Natural killer cell treated with Interleukin-12 subunit alpha and Interleukin-12 subunit beta and Interleukin-15 and Interleukin-18, amount 100 ng/mL, for 72 hours (primary cell): ENCODE measurements at places on chromosomes 5 and 9.

DNA sequence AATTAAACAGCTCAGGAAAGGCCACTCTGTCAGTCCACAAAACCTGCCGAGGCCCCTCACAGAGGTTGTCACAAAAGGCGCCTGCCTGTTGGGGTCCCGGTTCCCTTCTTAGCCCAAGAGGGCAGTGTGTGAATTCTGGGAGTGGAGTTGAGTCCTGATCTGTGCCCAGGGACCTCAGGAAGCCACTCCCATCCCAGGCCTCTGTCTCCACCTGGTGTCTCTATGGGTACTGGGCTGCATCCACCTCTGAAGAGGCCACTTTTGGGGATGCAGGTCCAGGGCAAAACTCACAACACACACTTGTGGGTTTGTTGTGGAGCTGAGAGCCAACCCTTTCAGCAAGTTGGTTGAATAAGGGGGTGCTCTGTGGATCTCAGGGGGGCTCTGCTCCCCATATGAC, 74.3 kb upstream of the STXBP1 start:
- no peak for DNase-seq

DNA sequence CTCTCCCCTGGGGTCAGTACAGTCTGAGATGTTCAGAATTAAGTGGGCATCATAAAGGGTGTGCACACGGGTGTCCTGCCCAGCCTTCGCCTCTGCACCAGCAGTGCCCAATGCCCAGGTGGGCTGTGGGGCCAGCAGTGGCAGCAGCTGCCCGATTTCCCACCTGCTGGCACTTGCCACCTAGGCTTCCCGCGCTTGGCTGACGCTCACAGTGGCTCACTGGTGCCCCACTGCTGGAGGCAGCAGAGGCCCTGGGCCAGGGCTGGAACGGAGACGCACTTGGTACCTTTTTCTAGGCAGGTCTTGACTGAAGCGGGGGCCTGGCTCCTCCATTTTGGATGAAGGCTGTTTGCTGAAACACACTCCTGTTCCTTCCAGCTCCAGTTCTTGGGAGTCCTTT, 17.0 kb downstream of the MRNIP start:
- DNase-seq: no peak

- no peak for DNase-seq
These were observed 31.4 kb downstream of the ZCCHC7 start for GRCh38 chr9:37151812-37152211.

- DNase-seq: no peak
These were observed 24.6 kb downstream of the HSDL2 start for GRCh38 chr9:112404508-112404932.

DNA sequence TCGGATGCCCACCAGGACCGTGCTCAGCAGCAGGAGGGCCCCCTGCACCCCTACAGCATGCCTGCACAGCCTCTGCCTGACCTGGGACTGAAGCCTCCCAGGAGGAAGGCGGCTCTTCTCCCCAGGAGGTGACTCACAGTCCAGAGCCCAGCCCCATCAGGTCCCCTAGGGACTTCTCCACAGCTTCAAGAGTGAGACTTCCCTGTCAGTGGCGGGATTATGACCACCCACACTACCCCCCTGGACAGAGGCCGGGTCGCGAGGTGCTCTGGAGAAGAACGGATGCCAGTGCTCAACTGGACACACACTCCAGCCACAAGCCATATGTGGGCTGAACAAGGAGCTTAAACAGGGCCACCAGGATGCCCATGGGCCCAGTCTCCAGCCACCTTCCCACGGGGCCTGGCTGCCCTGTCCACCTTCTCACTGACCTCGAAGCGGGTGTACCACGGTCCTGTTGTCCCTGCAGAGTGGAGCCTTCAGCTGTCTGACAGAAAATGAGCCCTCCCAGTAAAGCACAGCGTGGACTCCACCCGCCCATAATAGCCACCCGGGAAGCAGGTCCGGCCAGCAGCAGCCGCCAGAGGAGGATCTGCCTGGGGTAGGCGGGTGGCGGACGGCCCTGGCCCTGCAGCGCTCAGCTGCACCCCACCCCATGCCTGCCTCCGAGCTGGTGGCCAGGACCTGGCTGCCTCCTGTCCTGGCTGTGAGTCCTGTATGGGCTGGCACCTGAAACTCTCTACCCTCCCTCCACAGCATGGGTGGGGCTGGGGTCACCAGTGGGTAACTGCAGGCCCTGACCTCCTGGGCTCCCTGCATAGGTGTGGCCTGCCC, 54.7 kb downstream of the SEMA4D start:
- DNase-seq: no peak

DNA sequence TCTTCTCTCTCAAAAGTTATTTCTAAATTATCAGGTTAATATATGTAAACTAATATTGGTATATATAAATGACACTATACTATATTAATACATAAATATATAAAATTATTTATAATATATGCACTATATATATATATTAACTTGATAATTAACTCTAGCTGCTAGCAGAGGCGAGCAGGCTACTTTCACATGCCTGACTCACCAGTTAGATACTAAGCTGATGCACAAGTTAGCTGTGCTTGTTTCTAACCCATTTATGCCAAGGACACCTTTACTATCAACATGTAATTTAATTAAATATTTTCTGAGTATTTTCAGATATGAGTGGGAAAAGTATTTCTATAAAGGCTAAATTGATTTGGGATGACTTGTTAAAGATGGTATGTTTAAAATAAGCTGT, 70.1 kb downstream of the TRIO start:
- no peak for DNase-seq

GRCh38 chr5:115180165-115180709, 10.5 kb upstream of the TRIM36 start:
- no peak for DNase-seq

DNA sequence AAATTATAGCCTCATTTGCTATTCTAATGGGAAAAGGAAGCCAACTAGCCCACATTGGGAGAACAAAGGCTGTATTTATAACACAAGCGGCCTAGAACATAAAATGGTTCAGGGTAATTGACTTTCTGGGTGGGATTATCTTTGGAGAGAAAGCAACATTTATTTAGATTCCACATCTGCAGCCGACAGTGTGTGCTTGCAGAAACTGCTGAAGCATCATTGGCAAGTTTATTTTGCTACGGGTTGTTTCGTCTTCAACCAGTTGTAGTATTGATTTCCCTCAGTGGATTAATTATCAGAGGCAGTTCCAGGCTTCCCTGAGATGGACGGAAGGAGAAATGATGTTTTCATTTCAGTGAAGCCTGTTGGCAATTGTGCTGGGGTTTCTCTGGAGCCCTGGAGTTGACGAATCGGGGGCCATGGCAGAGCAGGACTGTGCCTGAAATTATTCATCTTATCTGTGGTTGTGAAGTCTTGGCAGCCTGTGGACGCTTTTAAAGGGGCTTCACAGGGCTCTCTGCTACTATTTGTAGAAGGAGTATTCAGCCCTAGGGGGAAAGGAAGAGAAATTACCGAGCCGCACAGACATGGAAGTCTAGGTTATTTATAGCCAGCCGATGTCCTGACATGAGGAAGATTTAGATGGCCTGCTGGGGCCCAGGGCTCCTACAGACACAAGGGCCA, 290.6 kb upstream of the IRX4 start:
- DNase-seq: no peak

DNA sequence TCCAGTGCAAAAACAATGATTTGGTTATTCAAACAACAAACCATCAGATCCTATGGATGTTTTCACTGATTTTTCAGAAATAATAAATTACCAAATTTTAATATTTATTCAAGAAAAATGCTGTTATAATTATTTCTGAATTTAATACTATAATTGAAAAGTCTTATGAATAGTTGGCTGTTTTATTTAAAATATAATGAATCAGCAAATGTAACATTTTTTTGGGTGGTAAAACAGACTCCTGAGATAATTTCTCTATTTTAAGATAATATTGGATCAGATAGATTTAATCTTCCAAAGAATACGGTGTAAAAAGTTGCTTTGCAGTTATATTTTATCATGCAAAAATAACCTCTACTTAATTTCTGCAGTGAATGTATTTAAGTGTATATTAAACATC, 5.3 kb upstream of the GOLGA1 start:
- DNase-seq: no peak

- DNase-seq: no peak
These were observed 31.2 kb downstream of the ARL15 start for GRCh38 chr5:54278979-54279717.

- DNase-seq: no peak
These were observed 10.9 kb downstream of the HABP4 start for GRCh38 chr9:96460882-96461281.

GRCh38 chr9:85602742-85603141, 139.0 kb downstream of the AGTPBP1 start:
- no peak for DNase-seq

DNA sequence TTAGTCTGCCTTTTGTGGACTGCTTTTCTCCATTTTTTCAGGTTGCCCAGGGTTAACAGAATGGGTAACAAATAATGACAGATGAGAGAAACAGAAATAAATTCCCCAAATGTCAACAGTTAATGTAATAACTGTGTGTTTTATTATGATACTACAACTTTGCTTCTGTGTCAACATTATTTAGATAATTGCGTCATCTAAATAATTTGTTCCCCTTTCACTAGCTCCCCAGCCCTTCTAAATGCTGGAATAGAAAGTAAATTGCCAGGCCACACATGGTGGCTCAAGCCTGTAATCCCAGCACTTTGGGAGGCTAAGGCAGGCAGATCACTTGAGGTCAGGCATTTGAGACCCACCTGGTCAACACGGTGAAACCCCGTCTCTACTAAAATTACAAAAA, 53.5 kb downstream of the RNF38 start:
- DNase-seq: no peak

GRCh38 chr5:81800797-81801196, 49.9 kb upstream of the SSBP2 start:
- no peak for DNase-seq

DNA sequence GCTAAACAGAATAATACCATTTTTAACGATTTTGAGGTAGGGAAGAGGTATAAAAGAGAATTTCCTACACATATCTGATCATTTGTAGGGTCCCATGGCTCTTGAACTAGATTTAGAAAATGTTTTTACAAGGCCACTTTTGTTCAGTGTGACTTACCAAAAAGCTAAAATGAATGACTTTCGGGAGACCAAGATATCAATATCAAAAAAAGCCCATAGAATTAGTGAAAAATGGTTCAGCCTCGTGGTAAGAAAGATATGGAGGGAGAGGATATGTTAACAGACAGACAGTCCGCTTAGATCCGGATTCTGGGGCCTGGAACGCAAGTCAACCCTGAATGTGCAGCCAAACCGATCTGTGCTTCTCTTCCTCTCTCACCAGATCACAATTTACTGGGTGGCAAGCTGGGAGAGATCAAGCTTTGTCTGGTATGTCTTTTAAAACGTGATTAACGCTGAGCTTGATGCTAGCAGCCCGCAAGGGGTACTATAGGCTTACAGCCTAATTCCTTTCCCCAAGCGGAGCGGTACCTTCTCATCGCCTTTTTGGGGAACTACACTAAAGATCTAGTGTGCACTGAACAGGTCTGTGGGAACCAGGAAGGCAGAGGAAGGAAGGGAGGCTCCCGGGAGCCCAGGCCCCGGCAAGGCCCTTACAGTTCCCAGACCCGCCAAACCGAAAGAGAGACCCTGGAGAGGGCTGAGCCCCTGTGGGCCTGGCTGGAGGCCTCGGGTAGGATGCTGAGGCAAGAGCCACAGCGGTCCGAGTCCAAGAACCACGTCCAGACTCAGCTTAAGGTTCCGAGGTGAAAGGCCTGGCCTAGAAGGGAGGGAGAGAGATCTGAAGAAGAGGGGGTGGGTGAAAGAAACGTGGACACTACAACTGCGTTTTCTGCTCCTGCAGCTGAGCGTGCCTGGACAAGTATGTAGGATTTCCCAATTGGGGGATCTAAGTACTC, 2.9 kb downstream of the NR2F1-AS1 start:
- no peak for DNase-seq
